Amniotic epithelial cell (primary cell): ENCODE measurements at places on chromosomes 4 and X.

DNA sequence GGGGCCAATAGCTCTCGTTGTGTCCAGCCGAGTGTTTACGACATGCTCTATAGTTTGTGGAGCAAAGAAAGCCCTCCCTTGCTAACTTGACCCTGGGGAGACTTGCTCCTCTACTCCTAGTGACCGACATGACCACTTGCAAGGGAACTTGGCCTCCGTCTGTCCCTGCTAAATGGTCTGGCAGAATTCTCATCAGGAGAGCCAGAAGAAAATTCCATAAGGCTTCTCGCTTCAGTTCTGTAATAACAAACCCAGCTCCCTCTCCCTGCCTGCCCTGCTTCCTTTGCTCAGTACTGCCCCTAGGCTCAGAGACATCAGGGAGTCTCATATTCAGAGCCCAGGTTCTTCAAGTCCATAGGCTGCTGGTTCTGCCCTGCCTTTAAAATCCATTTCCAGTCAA, 13.0 kb downstream of the DOCK11 start:
- DNase-seq: no peak

- DNase-seq: no peak
These were observed 208.8 kb upstream of the CLNK start for GRCh38 chr4:10893395-10893794.

DNA sequence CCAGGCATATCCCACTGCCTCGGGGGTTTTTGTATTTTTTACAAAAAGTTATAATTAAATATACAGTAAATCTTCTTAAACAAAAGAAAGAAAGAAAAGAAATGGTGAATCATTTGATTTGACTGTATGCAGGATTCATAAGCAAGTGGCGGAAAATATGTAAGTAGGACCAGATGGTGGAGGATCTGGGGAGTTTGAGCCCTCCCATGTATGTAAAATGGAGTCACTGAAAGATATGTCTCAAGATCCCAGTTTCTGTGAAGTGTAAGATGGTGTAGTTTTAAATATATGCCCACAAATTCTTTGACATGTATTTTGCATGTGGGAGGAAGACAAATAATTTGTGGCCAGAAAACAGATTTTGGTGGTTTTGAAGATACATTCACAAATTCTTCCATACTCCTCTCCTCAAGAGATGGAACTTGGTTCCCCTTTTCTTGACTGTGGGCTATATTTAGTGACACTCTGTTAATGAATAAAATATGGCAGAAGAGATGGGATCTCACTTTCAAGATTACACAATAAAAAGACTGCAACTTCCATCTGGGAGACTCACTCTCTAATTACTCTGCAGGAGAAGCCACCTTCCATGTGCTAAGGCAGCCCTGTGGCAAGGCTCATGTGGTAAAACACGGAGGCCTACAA, 133.6 kb upstream of the S100G start:
- DNase-seq: no peak

- no peak for DNase-seq
These were observed 176.9 kb upstream of the HS3ST1 start for GRCh38 chr4:11605597-11605996.

- DNase-seq: peak; percentile 42
These were observed 67.9 kb upstream of the TBL1X start for GRCh38 chrX:9396930-9397329.

- DNase-seq: no peak
These were observed 1139.6 kb downstream of the STPG2 start for GRCh38 chr4:97003715-97004114.

DNA sequence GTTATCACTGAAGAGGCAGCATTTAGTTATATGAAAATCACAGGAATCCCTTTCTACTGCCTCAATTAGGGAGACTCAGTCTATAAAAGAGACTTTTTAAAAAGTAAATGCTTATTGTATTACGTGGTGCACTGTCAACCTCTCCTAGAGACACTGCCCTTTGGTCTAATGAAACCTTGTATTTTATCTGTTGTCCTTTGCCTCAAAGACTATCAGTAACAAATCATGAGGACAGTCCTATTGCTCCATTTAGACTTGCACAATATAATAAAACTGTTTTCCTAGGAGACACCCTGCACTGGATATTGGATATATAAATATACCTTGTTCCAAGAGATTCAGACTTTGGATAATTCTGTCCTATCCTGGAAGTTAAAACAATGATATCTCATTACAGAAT, 34.2 kb downstream of the VCX3A start:
- no peak for DNase-seq

DNA sequence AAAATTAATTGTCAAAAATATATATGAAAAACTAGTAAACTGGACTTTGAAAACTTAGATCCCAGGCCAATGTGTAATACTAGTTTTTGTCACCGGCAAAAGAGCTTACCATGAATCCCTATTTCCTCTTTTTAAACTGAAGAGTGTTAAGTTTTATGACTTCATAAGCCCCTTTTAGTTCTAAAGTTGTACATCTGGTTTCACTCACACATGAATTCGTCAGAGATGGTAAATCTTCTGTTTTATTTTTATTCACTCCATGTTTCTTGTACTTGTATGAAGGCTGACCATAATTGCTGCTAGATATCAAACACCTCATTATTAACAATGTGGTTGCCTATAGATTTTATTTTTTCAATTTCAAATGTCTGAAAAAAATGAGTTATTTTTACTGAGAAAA, 827.9 kb downstream of the PCDH7 start:
- no peak for DNase-seq

- no peak for DNase-seq
These were observed 205.3 kb downstream of the ARAP2 start for GRCh38 chr4:36039026-36039425.

- peak; percentile 10 for DNase-seq
These were observed 885 bp downstream of the CCDC110 start for GRCh38 chr4:185470501-185471195.

DNA sequence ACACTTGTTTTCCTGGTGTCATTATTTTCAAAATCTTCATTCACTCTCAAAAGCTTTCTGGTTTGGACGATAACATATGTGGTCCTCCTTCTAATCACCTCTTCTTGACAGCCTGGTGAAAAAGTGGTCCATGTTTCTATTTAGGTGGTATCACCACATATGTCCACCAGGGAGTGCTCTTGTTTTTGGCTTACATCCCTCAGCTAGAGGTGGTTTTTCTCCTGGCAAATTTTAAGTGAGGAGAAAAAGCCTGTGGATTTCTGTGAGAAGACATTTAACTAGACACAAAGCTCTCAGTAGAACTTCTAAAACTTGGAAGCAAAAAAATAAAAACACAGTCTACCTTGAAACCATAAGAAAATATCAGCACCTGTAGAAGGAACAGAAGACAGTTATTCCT, 58.0 kb upstream of the FRMPD4 start:
- DNase-seq: peak; percentile 51

DNA sequence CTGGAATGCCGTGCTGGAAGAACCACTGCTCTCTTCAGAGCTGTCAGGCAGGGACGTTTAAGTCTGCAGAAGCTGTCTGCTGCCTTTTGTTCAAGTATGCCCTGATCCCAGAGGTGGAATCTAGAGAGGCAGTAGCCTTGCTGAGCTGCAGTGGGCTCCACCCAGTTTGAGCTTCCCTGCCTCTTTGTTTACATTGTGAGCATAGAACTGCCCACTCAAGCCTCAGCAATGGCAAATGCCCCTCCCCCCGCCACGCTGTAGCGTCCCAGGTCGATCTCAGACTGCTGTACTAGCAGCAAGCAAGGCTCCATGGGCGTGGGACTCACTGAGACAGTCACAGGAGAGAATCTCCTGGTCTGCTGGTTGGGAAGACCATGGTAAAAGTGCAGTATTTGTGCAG, 34.8 kb upstream of the MUC7 start:
- DNase-seq: no peak

DNA sequence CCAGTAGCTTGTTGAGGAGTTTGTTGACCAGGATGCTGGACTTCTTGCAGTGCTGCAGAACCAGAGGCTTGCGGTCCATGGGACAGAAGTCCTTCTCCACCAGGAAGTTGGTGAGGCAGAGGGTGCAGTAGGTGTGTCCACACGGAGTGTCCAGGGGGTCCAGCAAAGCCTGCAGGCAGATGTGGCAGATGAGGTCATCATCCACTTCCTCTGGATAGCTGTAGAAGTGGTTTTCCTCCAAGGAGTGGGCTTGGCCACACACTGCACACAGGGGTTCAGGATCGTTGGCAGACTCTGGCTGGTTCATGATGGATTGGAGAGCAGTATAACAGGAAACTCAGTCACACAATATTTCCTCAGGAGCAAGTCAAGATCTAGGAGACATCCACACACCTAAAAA, 17.6 kb downstream of the LNX1 start:
- no peak for DNase-seq

GRCh38 chr4:53101191-53101581, 239.1 kb downstream of the RASL11B start:
- peak; percentile 83 for DNase-seq

- DNase-seq: no peak
These were observed 53.7 kb downstream of the TRIM2 start for GRCh38 chr4:153257991-153258390.

- DNase-seq: no peak
These were observed 22.1 kb downstream of the RWDD4 start for GRCh38 chr4:183636923-183637322.

DNA sequence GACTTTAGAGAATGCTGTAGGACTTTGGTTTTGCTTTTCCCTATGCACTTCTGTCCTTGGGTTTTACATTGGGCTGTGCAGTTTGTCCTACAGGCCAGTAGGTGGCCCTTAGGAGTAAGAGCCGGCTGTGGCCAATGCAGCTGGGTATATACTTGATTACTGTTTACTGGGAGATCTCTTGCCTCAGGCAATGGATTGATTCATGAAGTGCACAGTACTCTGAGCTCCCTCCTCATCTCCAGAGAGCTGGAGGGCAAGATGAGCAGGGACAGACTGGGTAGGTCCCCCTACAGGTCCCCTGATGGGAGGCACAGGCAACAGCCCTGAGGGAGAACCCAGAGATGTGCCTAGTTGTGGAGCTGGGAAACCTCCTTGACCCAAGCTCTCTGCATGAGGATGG, 103.8 kb upstream of the QRFPR start:
- peak; percentile 64 for DNase-seq

DNA sequence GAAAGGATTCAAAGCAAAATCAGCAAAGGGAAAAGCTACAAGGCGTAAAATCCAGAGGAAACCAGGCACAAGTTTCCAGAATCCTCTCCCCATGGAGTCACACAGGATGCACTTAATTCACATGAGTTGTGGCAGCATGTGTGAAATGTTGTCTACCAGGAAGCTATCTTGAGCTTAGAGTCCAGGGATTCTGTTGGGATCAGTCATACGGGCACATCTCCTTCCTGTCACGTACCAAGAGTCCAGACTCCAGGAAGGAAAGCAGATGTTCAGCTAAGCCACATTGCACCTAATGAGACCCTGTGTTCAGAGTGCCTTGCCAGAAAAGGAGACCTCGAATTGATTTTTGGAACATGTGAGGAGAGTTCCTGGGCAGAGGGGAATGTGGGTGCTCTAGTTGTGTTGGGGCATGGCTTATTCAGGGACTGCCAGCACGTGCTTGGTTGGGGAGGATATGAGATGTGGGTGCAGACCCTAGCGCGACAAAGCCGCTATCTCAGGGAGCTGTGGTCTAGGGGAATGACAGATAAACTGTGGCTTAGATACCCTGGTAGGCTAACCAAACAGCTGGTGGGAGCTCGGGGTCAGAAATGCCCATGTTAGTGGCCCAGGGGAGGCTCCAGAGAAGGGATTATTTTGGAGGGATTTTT, 70.0 kb downstream of the EVC start:
- DNase-seq: peak; percentile 72

DNA sequence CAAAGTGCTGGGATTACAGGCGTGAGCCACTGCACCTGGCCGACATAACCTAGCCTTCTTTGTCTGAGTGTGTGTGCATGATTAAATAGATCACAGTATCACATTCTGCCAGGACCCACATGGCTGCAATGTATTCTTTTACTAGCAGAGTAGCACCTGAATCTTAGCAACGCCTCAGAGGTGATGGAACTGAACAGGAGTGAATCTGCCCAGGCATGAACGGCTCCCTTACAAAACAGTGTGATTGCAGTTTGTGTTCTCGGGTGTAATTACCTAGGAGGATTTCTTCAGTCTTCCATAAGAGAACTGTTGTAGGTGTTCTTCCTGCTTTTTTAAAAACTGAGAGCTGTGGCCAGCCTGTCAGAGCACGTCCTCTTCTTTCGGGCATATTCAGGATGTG, 122.7 kb upstream of the STS start:
- no peak for DNase-seq

- DNase-seq: no peak
These were observed 3.6 kb downstream of the CASP6 start for GRCh38 chr4:109699553-109700225.

- DNase-seq: no peak
These were observed 247.6 kb downstream of the CBLL2 start for GRCh38 chrX:22520128-22520828.

- DNase-seq: no peak
These were observed 76.5 kb upstream of the MSX1 start for GRCh38 chr4:4782969-4783368.

GRCh38 chr4:5972571-5972970, 45.7 kb downstream of the C4orf50 start:
- no peak for DNase-seq

- no peak for DNase-seq
These were observed 78.1 kb upstream of the GPM6B start for GRCh38 chrX:13894888-13895565.

DNA sequence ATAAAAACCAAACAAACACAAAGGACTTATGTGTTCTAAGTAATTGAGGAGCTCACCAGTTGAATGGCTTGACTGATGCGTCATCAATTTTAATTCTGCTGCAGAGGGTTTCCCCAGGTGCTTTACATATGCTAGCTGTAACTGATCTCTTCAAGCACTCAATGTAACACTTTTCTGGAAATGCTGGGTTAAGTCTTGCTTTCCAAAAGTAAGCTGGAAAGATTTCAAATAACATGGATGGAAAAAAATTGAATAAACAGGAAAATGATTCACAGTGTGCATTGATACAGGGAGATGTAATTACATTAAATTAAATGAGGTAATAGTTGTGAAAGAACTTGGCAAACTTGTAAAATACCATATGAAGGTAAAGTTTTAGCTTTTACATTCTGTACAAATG, 186.7 kb upstream of the WDFY3 start:
- DNase-seq: no peak

- peak; percentile 37 for DNase-seq
These were observed 9.0 kb downstream of the USO1 start for GRCh38 chr4:75733369-75733768.

DNA sequence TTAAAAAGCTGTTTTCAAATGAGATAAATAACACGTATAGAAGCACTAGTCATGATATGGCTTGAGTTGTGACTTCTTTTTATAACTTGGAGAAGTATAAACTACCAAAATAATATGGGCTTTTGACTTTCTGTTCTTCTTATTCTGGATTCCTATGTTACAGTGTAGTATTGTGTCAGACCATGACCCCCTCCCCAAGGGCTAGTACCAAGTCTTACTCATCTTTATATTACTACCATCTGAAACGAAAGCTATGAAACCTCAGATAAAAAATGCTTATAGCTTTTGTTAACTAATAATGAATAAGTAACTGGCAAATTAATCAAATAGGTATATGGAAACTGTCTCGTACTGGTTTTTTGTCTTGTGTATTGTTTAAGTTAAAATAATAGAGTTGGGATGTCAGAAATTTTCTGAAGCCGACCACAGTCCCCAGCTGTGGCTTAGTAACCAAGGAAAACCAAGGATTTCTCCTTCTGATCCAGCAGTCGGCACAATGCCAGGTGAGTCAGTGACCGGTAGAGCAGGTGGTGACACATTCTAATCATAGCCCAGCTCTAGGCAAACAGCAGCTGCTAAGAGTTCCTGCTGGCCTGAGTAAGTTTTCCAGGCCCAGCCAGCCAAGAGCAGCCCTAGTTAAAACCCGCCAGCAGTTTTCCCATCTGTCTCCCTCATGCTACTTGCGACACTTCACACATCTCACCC, 163.3 kb upstream of the PRDX4 start:
- peak; percentile 7 for DNase-seq

GRCh38 chrX:134734466-134734952, 76.2 kb upstream of the PLAC1 start:
- peak; percentile 94 for DNase-seq
